ENCODE measurements at places on chromosomes 13 and 19. TPM values are rescaled to one million over a fixed set of nuclear protein-coding genes. Genes with fewer than 3 reads are reported as not detected.

The SLC27A5 gene
- 736 TPM for total RNA-seq

The ACER1 gene
- 0.88 TPM for total RNA-seq

The SLC25A41 gene
- 0.18 TPM for total RNA-seq

The ZNF329 gene
- 5.7 TPM for total RNA-seq

The DNAAF3 gene
- 0.63 TPM for total RNA-seq

DNA sequence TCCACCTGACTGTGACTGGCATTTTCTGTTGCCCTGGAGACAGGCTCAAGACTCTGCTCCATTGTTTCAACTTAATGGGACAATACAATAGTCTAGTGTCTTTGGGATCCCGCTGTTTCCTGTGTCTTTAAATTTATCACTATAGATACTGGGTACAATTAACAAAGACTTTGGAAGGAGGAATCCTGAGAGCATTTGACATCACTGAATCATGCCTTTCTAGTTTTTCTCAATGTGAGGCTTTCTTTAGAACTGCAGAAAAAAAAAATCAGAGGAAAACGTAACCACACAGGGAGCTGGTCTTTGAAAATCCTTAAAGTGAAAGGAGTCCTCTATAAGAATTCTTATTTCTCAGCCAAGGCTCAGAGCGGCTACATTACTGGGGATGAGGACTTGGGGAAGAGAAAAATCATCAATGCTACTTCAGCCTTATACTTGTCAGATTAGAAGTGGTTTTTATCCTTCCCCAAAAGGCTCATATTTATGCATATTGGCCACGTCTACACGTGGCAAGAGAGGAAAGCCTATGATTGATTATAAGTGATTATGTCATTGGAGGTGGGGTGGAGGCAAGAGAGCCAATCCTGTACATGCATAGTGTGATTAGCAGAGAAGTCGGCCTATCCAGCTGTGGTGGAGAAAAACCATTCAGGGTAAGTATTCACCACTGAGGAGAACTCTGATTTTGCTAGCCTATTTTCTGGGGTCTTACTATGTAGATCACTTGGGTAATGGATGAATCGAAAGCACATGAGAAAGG lies 34.4 kb upstream of the UBL3 start:
- DNase-seq = no peak

DNA sequence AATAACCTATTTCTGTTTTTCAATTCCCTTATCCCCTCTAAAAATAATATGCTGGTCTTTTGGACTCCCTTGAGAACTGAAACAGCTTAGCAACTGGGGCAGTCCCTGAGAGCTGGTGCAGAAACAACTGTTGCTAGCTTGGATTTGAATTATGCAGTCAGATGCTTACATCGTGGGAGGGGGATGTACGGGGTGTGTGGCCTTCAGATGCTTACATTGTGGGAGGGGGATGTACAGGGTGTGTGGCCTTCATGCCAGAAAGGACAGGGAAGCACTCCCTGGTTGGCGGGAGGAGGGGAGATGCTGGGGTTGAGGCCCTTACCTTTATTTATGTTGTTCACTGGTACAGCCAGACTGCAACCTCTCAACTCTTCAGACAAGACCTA lies 25.6 kb downstream of the LRCH1 start:
- DNase-seq = no peak

GRCh38 chr13:44293374-44293773 lies 80.2 kb upstream of the SERP2 start:
- no peak for DNase-seq

GRCh38 chr19:23993440-23993839 lies 78.8 kb downstream of the ZNF726 start:
- DNase-seq = no peak

GRCh38 chr19:13764821-13765394 lies 586 bp downstream of the MRI1 start:
- DNase-seq = no peak

DNA sequence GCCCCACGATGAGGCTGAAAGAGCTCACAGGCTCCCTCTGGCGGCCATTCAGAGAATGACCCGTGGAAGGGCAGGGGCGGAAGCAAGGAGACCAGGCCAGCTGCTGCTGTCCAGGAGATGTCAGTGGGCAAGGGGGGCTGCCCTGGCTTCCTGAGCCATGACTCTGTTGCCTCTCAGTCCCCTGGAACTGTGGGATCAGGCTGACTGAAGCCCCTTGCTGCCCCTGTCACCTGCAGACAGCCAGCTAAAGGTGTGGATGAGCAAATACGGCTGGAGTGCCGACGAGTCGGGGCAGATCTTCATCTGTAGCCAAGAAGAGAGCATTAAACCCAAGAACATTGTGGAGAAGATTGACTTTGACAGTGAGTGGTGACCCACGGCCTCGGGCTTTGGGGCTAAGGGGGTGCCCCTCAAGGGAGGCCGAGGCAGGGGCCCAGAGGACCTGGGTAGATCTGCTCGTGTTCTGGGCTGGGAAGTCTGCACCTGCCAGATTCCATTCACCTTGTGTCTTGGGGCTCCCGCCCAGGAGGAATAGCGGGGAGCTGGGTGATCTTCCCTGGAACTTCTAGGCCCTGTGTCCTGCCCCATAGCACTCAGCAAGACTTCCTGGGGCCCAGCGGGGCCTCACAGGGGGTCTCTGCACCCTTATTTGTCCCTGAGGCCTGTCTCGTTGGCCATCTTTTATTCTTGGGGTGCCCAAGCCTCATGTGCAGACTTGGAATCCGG lies 12.5 kb upstream of the ACTN4 start:
- peak; percentile 72 for DNase-seq

DNA sequence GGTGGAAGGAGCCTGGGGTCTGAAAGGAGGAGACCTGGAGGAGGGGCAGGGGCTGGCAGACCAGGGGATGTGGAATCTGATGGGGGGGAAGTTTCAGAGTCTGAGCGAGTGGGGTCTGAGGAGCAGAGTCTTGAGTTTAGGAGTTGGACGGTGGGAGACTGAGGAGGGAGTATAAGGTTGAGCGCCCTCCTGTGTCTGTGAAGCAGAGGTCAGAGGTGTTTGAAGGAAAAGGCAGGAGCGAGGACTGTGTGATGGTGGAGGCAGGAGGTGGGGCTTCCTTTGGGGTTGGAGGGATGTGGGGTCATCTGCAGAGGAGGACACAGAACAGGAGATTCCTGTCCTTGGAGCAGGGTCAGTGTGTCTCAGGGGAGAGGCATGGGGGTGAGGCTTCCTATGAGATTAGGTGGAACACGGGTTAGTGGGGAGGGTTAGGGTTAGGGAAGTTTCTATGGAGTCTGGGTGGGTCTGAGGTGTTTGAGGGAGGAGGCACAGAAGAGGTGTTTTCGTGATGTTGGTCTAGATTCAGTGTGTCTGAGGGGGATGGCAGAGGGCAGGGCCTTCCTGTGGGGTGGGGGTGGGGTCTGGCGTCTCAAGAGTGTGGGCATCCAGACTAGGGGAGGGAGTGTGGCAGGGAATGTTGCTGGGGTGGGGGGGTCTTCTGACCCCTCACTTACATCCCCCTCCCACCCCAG lies 8.3 kb downstream of the RYR1 start:
- DNase-seq = no peak

DNA sequence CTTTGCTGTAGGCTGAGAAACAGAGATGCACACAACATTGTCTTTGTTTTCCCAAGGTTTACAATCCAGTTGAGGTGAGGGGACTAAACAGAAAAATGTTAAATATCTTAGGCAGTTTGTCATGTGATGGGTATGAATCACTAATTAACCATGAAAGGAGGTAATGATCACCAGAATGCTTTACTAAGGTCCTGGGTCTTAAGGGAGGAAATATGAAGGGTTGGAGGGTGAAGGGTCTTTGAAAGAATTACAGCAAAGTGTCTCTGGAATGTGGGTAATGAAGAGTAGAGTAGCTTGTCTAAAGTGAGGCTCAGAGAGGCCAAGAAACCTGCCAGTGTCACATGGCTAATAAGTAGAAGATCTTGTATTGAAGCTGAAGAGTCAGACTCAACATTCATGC lies 19.0 kb downstream of the BIVM start:
- no peak for DNase-seq

DNA sequence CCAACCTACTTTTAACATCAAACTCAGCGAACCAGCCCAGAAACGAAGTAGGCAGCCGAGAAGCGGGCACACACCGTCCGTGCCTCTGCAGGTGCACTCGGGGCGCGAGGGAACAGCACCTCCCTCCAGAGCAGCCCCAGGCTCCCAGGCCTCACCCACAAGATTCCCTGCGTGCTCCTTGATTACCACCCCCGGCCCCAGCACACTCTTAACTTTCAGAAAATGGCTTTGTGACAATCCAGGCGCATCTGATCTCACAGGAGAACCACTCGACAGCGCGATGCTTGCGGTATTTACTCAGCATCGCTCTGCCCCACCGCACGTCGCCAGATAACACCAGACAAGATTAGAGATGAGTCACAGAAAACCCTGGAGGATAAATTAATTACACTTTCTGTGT lies 134.9 kb upstream of the SPACA7 start:
- no peak for DNase-seq

DNA sequence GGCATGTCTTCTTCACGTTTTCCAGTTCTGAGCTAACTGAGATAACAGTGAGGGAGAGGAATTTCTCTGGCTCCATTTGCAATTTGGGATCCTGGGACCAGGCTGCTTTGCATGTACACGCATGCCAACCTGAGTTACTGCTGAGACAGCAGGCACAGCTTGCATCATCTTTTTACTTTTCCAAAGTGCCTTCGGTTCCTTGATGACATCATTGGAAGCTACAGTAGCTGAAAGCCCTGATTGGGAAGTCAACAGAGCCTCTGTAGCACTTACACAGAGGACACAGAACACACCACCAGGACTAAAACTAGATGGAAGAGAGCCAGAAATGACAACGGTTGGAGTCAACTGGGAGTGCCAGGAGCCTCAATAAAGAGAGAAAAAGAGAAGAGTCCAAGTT lies 399.1 kb upstream of the GPC6 start:
- no peak for DNase-seq

GRCh38 chr13:99279637-99280036 lies 21.5 kb upstream of the GPR18 start:
- no peak for DNase-seq

GRCh38 chr13:113367771-113368170 lies 3.8 kb upstream of the GRTP1 start:
- DNase-seq = peak; percentile 36

- DNase-seq = peak; percentile 27
These were observed 40.5 kb upstream of the VSTM2B start for GRCh38 chr19:29485293-29485692.

- DNase-seq = peak; percentile 96
These were observed at the start of gene ZNF554 for GRCh38 chr19:2819540-2820111. Gene ZNF554 (plus strand): TSS chr19:2819868. CDS start chr19:2820072, 204 bp downstream.

GRCh38 chr19:55635334-55635717 lies 5.5 kb upstream of the ZNF580 start:
- peak; percentile 46 for DNase-seq

- DNase-seq = no peak
These were observed 440.4 kb downstream of the FGF9 start for GRCh38 chr13:22111152-22111783.

DNA sequence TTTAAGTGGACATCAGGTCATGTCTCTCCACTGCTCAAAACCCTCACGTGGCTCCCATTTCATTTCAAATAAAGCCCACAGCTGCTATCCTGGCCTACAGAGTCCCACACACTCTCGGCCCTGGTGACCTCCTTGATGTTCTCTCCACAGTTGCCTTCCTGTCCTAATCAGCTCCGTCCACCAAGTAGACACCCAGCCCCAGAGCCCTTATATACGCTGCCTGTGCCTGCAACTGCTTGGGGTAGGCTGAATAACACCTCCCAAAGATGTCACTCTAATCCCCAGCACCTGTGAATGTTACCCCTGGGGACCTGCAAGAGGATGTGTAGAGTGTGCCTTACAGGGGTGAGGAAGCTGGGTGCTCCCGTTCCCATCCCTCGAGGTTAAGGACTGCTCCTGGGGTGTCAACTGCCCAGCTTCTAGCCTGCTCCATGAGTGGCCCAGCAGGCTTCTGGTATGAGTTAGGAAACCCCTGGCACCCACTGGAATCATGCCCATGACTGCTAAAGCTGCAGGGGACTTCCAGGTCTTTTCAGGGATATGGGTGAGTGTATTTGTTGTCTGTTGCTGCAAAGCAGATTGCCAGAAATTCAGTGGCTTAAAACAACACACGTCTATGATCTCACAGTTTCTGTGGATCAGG lies 6.0 kb downstream of the FAM187B start:
- DNase-seq = peak; percentile 35

DNA sequence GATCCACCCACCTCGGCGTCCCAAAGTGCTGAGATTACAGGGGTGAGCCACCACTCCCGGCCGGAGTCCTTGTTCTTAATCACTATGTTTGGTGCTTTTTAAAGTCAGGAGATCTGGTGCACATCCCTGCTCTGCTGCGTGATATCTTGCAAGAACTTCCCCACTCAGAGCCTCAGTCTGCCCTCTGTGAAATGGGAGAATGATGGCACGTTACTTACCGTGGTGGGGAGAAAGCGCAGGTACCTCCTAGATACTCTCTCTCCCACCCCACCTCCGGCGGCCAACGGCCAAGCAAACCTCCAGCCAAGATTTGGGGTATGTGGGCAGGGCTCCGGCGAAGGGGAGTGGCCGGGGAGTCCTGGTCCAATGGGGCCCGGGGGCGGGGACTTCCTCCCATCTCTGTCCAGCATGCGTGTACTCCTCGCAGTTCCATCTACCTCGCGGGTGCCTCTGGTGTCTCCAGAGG lies at the start of gene RYR1:
TSS of gene RYR1 (plus strand) at position 424 of the 466 bp plus-strand sequence. CDS start 139 bp downstream, outside the sequence.
- DNase-seq = no peak

GRCh38 chr13:30134578-30134977 lies 172.8 kb downstream of the KATNAL1 start:
- no peak for DNase-seq

GRCh38 chr19:35117799-35118198 lies 2.2 kb downstream of the FXYD3 start:
- DNase-seq = no peak

DNA sequence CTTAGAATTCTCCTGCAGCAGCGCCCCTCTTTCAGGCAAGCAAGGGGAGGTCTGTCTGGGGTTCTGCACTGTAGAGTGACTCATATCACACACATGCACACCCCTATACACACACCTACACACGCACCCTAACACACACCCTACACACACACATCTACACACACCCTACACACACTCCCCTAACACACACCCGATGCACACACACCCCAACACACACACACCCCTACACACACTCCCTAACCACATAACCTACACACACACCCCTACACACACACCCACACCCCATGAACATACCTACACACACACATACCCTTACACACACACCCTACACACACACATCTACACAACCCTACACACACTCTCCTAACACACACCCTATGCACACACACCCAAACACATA lies 493.2 kb downstream of the IRS2 start:
- no peak for DNase-seq

GRCh38 chr19:44603201-44603945 lies 10.0 kb upstream of the IGSF23 start:
- no peak for DNase-seq

DNA sequence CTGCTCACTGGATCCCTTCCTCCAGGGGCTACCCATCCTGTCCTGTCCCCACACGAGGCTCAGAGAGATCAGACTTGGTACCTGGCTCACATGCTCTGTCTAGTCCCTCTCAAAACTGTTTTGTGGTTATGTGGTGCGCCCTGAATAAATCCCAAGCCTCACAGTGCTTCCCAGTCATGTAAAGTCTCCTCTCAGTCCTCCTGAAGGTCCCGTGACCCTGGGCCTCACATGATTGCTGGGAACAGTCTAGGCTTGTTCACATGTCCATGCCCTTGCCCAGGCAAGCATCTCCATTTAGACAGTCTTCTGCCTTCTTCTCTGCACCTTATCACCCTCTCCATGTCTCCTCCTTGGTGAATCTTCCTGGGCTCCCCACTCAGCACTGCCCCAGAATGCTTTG lies 36.0 kb upstream of the POU2F2 start:
- no peak for DNase-seq

- no peak for DNase-seq
These were observed 69.7 kb downstream of the ERICH6B start for GRCh38 chr13:45545686-45546409.

- DNase-seq = no peak
These were observed 323.8 kb downstream of the LMO7 start for GRCh38 chr13:75959861-75960481.

All from left lobe of liver (tissue), 2 donors.